ENCODE measurements at places on chromosomes 13 and 19.

DNA sequence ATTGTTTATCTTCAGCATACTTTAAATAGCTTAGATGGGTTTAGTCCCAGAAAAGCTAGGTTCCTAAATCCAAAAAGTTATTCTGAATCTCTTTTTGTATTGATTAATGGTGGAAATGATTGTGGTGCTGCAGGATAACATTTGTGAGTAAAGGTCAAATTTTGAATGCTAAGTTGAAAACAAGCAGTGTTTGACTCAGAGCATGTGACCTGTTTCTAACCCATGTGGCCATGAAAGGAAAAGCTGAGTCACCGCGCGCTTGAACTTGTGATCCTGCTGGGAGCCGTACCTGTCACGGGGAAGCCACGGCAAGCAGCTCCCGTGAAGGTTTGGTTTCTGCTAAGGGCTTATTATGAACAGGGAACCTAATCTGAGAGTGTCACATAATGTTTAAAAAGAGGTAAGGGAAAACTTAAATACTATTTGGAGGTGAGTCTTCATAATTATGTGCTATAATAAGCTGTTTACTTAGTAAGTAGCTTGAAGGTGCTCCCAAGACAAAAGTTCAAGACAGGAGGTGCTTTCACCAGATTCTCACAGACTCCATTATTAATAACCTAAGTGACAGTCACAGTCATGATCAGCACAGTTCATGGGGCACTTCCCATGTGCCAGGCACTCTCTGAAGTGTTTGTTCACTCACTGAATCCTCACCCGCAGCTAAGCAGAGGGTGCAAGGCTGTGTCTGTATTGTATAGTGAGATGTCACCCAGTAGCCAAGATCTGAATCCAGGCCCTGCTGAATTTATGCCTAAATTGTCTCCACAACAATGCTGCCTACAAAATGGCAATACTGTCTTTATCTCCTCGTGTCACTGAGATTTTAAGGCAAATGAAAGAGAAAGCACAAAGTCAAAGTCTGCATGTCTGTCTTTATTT lies 286.5 kb downstream of the MYO16 start:
- DNase-seq: peak; percentile 60

GRCh38 chr13:112985803-112986408 lies 16.9 kb downstream of the MCF2L start:
- DNase-seq: no peak

DNA sequence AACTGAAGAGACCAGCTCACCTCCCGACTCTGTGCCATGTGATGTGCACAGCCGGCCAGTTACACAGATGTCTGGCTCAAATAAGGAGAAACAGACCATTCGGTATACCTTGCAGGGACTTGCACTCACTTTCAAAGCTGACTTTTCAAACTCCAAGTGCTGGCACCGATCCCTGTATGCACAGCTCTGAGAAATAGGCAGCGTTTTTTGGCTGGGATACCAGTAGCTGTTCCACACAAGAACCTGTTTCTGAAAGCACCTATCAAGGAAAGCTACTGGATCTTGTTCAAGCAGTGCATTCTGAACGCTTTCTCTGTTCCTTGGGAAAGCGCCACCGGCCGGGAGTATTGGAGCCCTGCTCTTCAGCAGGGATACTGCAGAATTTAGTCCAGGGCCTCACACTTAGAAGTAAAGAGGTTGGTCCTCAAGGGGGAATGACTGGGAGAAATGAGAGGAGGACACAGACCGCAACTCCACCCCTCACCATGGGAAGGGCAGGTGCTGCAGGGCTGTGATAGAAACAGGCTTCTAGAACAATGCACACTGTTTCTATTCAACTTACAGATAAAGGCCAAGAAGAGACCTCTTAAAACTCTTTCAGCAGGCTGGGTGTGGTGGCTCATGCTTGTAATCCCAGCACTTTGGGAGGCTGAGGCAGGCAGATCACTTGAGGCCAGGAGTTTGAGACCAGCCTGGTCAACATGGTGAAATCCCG lies 53.6 kb upstream of the PABPC3 start:
- DNase-seq: no peak

DNA sequence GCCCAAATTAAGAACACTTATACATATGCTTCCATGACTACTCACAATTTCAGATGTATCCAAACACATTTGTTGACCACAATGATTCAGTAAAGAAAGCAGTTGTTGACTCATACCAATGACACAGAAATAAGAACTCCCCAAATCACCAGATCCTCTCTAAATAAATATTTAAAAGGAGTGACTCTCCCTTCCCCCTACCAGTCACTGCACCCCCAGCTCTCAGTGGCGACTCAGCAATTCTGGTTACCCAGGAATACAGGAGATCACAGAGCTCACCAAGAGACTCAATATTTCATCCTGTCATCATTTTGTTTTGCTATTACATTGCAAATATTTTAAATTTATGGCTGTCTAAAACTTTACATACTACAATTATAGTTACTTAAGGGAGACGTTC lies 131.5 kb downstream of the RGCC start:
- DNase-seq: peak; percentile 20

DNA sequence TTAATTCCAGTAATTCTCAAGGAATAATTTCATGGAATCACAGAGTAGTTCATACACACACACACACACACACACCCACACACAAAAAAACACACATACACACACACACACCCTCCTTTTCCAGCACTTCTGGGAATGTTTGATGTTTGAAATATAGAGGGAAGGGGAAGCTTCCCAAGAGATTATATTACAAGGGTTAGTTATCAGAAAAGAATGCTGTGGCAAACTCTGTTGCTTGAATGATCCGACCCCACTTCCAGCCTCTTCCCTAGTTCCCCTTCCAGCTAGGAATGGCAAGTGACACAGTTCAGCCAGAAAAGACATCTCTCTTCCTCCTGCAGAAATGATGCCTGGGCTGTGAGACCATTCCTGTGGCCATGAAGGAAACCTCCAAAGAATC lies 49.9 kb downstream of the KCTD12 start:
- no peak for DNase-seq

DNA sequence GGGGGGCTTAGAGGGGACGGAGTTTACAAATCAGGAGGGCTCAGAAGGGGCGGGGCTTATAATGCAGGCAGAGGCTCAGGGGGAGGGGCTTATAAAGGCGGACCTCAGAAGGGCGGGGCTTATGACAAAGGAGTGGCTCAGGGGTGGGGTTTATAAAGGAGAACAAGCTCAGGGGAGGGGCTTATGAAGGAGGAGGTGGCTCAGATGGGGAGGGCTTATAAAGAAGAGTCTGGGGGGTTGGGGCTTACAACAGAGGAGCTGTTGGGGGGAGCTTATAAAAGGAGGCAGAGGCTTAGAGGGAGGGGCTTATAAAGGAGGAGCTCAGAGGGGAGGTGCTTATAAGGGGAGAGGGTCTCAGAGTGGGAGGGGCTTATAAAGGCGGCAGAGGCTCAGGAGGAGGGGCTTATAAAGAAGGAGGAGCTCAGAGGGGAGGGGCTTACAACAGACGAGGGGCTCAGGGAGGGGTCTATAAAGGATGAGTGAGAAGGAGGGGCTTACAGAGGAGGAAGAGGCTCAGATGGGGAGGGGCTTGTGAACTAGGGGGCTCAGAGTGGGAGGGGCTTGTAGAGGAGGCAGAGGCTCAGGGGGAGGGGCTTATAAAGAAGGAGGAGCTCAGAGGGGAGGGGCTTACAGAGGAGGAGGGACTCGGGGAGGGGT lies 1.0 kb downstream of the SMIM24 start:
- DNase-seq: no peak

DNA sequence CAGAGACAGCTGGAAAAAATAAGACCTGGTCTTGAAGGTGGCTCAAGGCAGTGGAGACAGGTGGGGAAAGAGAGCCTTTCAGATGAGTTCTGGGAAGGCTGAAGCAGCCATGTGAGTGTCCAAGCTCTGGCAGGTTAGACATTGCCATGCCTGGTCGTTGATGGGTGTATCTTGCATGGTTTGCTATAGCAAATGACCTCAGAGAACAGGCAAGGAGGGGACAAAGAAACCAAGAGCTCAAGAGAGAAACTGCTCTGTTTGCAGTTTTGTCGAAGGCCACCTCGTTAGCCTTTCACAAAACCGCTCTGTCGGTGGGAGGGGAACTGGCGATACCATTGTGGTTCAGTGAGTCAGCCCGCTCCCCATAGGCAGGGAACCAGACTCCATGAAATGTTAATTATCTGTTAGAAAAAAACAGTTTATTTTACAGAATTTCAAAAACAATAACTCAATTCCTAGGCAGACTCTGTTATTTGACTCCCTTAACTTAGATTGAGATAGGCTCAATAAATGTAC lies 82.8 kb upstream of the ARGLU1 start:
- DNase-seq: no peak

Measured in stimulated activated CD4-positive, alpha-beta T cell treated with anti-CD3 and anti-CD28 coated beads, Interleukin-15, amount 100 ng/mL, for 1 hour (primary cell).